ENCODE measurements at places on chromosomes 13 and 19. TPM values are rescaled to one million over a fixed set of nuclear protein-coding genes. Genes with fewer than 3 reads are reported as not detected.

COL4A2 gene
- total RNA-seq, result 126 TPM

OVOL3 gene
- not detected for total RNA-seq

ZNF738 gene
- total RNA-seq, result 6.5 TPM

SIGLEC5 gene
- total RNA-seq, result not detected

JOSD2 gene
- total RNA-seq, result 51.0 TPM

RUBCNL gene
- not detected for total RNA-seq

RASGRP4 gene
- not detected for total RNA-seq

ATP4A gene
- not detected for total RNA-seq

CCDC61 gene
- 9.8 TPM for total RNA-seq

ZNF83 gene
- 24.7 TPM for total RNA-seq

DIAPH3 gene
- 20.1 TPM for total RNA-seq

ZNF714 gene
- total RNA-seq, result 13.7 TPM

ZNF613 gene
- total RNA-seq, result 4.4 TPM

WDFY2 gene
- total RNA-seq, result 23.6 TPM

DNA sequence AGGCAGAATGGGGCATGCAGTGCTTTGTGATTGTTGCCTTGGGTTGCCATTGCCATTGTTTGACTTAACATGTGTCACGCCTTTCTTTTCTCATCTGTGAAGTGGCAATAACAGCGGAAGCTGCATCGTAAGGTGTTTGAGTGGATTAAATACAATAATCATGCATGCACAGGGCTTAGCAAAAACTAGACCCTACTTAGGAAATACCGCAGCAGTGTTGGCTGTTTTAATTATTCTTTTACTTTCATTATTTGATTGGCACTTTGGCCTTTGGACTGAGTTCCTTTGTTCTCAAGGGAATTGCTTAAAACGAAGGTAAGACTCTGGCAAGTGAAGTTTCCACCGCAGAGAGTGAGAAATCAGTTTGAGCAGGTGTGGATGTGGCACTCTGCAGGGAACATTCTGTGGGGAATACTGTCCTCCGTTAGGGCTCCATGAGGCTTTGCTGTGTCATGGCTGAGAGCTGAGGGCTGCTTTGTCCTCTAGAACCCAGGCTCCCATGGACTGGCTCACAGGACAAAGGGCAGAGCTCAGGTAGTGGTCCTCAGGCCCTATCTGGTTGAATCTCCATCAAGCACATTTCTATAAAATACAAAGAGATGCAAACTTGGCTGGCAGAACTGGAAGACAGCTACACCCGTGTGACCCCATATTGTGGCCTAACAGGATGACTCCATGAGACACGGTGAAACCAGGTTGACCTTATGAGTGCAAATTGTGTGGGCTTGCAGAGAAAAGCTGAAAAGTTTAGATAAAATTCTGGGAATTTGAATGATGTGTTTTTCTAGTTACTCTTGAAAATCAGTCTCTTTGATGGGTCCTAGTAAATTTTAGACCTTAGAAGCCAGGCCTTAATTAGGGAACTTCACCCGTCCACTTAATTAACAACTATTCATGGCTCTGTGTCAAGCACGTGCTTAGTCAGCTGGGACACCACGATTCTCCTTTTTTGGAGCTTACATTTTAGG, 407.2 kb downstream of the KCNRG start:
- DNase-seq, result no peak

DNA sequence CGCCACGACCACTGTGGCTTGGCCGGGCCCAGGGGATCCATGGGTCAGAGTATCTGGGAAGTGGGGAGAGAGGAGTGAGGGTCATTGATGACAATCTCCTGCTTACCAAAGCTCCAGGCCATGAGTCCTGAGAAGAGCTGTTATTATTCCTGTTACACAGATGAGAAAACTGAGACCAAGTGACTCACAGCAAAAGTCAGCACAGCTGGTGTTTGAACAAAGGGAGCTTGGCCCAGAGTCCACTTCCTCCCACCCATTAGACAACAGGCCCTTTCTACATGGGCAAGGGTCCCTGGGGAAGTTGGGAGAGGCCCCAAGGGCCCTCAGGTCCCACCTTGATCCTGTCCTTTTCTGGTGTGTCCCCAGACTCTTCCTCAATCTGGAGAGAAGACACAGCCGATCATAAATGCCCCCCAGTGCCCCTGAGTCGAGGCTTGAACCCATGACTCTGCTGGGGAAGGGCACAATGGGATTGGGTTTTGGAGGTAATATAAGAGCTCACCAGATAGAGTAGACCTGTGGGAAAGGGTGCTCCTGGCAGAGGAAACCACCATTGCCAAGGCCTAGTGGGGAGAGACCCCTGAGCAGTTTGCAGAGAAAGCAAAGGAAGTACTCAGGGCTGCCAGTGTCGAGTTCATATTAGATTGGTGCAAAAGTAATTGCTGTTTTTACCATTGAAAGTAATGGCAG, 6.8 kb downstream of the FUT6 start:
- DNase-seq, result no peak

- no peak for DNase-seq
These were observed 17.0 kb upstream of the TDRD3 start for GRCh38 chr13:60379837-60380565.

- DNase-seq, result no peak
These were observed 33.2 kb downstream of the CCL25 start for GRCh38 chr19:8085598-8086408.

- DNase-seq, result no peak
These were observed 78.4 kb downstream of the GPC6 start for GRCh38 chr13:93304868-93305613.

- DNase-seq, result no peak
These were observed 13.6 kb downstream of the PIN1 start for GRCh38 chr19:9848762-9849161.

GRCh38 chr13:41995336-41995735, 34.4 kb upstream of the VWA8 start:
- DNase-seq, result no peak

DNA sequence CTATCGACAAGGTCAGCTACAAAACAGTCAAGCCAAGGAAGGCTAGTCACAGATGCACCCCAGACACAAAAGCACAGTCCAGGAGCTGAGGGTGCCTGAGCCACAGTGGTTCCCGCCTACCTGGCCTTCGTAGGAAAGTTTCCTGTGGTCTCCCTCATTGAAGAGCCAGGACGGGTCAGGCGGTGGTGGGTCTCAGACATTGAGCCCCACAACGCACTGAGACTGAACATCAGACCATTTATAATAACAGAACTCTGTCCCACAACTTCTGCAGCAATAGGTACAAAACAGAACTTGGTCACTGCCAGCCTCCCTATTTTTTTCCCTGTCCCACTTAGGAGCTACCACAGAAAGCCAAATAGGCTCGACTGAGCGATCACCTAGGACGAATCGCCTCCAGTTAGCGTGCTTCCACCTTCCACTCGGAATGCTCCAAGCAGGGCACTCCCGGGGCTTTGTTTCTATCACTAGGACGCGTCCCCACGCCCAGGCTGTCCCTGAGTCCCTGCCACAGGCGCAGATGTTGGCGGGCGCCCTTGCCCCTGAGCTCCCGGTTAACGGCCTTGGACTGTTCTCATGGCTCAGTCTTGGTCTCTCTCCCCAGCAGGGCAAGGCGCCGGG, 640 bp upstream of the ZNF544 start:
- no peak for DNase-seq

DNA sequence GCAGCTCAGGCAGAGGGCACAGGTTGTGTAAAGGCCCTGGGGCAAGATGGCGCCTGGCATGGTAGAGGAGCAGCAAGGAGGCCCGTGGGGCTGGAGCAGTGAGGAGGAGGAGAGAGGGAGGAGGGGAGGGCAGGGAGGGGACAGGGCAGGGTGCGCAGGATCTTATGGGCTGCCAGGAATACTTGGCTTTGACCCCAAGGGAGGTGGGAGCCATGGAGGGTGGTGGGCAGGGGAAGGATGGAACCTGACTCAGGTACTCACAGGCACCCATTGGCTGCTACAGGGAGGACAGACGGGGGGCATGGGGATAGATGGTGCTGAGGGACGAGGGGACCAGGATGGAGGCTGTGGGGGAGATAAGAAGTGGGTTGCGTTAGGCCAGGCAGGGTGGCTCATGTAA, 3.3 kb downstream of the TNFAIP8L1 start:
- DNase-seq, result no peak

- DNase-seq, result no peak
These were observed 41.8 kb upstream of the WASF3 start for GRCh38 chr13:26515721-26516120.

- DNase-seq, result no peak
These were observed 69.2 kb downstream of the CEBPG start for GRCh38 chr19:33442706-33443105.

DNA sequence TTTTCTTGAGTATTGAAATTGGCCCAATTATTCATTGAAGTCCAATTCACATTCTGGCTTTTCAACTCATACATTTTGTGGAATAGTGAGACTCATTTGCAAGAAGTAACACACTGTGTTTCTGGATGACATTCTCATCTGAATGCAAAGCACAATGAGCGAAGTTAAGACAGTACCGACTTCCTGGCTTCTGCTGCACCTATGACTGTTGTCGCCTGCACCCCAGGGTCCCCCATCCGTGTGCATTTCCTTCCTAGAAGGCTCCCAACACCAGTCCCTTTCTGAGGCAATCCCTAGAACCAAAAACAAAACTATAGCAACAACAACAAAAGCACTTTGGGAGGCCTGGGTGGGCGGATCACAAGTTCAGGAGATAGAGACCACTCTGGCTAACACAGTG, 183.3 kb downstream of the SHISA2 start:
- no peak for DNase-seq
